Hepatocyte (in vitro differentiated cells): ENCODE measurements at places on chromosomes 13 and 19. TPM values are rescaled to one million over a fixed set of nuclear protein-coding genes. Genes with fewer than 3 reads are reported as not detected.
A peak's percentile ranks its signal among the peaks of the same experiment; 100 is the strongest.

USHBP1 gene
- total RNA-seq = 3.0 TPM in 1 of 2 replicates, not detected in the other

CDX2 gene
- 34.6 and 40.0 TPM in 2 replicates for total RNA-seq

TLE2 gene
- total RNA-seq = 25.4 and 36.2 TPM in 2 replicates

GRCh38 chr19:5148794-5149190, 179.9 kb downstream of the KDM4B start:
- DNase-seq = peak; percentile 7

LSM7 gene
- 162 and 190 TPM in 2 replicates for total RNA-seq

- no peak for DNase-seq
Measured at GRCh38 chr19:1495799-1496713, 5.1 kb downstream of the REEP6 start.

DNA sequence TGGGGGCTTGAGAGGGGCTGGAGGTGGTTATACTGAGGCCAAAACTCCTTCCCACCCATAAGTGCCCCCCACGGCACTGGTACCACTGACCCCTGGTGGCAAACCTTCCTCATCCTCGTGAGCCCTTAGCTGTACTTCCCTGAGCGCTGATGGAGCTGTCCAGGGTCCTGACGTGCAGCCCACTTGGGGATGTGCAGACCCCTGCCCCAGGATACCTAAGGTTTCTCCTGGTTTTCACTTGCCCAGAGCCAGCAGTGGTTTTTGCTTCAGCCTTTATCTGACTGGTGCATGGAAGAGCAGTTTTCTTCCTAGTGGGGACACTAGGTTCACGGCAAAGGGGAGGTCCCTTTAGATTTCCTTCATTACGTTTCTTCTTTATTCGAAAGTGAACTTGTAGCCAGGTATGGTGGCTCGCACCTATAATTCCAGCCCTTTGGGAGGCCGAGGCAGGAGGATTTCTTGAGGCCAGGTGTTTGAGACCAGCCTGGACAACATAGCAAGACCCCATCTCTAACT, 28.7 kb upstream of the KCTD15 start:
- DNase-seq = peak; percentile 80

NLRP7 gene
- total RNA-seq = not detected in 2 replicates

- DNase-seq = peak; percentile 60
Measured at GRCh38 chr19:5369962-5370367, 29.4 kb upstream of the PTPRS start.

SYCN gene
- total RNA-seq = 2.5 TPM in 1 of 2 replicates, not detected in the other

GRCh38 chr13:32176696-32177095, 138.5 kb downstream of the ZAR1L start:
- DNase-seq = no peak

VSTM2B gene
- 0.47 and 1.2 TPM in 2 replicates for total RNA-seq

DNA sequence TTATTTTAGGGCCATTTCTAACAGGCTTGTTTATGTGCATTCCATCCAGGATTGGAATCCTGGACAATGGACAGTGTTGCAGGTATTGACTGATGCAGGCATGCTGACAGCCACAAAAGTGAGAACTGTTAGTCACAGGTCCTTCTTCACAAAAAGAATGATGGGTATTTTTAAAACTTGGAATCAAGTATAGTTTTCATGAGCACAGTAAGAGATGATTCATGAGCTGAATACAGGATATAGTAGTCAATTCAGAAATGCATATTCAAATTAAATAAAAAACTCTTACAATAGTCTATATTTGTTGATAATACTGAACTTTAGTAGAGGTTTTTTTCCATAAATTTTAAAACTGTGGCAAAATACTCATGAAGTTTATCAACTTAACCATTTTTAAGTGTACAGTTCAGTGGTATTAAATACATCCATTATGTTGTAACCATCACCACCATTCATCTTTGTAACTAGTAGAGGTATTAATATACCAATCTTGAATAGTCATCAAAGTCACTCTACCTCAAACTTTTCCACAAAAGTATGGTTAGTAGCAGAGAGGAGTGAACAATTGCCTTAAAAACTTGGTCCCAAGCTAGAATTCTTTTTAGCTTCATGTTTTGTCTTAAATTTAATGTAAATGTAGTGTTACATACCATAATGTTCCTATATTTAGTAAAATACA, 79.5 kb downstream of the KCNRG start:
- no peak for DNase-seq

- no peak for DNase-seq
Measured at GRCh38 chr13:21568854-21569253, 35.1 kb downstream of the MICU2 start.

GRCh38 chr19:39544226-39544903, 4.4 kb upstream of the EID2 start:
- DNase-seq = no peak

DNA sequence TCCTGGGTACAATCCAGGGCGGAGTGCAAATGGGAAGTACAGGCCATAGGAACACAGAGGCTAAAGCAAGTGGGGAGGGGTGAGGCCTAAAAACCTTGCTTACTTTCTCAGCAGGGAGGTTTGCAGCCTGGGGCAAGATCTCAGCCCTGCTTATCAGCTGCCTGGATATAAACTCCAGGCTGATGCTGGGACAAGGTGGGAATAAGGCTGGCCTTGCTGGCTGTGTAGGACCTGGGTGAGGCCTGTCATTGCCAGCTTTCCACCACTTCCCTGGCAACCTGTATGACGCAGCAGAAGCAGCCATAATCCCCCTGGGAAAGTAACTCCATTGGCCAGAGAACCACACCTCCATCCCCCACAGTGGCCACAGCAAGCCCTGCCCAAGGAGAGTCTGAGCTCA, 279.1 kb upstream of the ATXN8OS start:
- no peak for DNase-seq

GRCh38 chr13:76607866-76608265, 278.3 kb downstream of the KCTD12 start:
- DNase-seq = no peak

- DNase-seq = peak; percentile 20
Measured at GRCh38 chr19:50513746-50514345, at the start of gene ASPDH. Gene ASPDH, minus strand, starts transcription at chr19:50513913. Its CDS starts 90 bp downstream, at chr19:50513823.
